ENCODE measurements at places on chromosomes 4 and X.

DNA sequence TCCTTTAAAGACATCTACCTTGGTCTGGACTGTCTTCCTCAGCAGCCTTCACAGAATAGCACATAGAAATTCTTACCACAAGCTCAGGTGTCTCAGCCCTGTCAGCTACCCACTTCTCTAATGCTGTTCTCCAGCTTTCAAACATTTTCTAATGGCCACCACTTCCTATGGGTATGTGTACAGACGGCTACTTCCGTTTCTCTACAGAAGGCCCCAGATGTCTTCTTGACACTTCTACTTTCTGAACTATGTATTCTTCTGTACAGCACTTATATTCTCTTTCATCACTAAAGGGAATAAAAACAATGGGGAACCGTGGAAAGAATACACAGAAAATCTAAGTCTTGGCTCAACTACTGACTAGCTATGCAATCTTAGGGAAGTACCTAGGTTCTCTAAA is 13.3 kb downstream of the OPHN1 start:
- DNase-seq: no peak

GRCh38 chr4:67980512-67980911 is 17.2 kb upstream of the TMPRSS11A start:
- no peak for DNase-seq

DNA sequence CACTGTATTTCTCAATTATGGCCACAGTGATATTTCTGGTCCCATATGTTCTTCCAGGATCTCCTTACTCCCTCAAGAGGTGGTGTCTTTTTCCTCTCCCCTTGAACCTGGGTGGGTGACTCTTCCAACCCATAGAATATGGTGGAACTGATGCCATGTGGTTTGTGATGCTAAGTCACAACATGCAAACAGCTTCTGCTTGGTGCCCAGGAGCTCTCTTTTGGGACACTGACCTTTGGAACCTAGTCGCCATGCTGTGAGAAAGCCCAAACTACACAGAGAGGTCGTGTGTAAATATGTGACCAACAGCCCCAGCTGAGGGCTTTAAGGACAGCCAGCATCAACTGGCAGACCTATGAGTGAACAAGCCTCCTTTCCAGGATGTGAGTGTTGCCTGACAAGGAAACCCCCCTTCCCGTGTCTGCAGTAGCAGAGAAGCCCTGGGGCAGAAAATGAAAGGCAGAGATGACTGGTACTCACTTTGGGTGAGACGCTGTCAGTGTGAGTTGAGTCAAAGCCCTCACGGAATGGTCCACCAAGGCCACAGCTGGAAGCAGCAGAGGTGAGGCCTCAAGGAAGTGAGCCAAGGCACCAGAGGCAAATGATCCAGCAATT is 223.4 kb downstream of the BCOR start:
- DNase-seq: peak; percentile 42

DNA sequence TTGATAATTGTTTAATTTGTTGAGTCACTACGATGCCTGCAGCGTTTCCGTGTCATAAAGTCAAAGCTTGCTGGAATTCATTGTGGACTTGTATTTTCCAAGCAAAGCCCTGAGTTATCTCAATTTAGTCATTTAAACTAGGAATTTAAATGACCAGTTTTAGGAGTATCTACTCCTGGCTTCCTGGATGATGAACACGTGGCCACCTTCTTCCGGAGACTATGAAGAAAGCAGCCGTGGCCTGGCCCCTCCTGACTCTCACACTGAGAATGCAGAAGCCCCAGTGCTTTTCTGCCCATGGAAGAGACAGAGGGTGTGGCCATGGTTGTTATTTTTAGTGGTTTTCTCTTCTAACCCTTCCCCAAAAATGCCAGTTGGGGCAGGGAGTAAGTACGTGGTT is 250.7 kb upstream of the GATB start:
- DNase-seq: no peak

GRCh38 chr4:16952462-16952871 is 54.0 kb upstream of the LDB2 start:
- no peak for DNase-seq

DNA sequence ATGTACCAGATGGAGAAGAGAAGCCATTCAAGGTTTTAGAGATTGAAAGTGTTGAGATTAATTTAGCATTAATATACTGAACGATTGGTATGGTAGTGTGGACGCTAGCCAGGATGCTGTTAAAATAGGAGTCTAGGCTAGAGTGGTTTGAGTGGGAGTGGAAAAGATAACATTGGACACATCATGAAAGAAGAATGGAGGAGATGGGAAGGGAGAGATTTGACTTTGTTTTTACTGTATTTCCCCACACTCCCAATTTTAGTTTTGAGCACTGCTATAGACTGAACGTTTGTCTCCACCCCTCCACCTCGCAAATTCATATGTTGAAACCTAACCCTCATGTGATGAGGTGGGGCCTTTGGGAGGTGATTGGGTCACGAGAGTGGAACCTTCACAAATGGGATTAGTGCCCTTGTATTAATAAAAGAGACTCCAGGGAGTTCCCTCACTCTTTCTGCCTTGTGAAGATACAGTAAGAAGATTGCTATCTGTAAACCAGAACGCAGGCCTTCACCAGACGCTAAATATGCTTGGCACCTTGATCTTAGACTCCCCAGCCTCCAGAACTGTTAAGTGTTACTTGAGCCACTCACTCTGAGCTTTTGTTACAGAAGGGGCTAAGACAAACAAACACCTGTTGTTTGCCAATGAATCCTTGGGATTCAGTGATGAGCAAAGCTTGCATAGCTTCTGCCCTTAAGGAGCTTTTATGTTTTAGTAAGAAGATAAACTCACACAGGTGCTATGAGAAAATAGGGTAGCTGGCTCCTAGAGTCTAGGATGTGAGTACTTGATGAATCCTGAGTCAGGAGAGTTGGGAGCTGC is 25.8 kb downstream of the USP9X start:
- DNase-seq: no peak

DNA sequence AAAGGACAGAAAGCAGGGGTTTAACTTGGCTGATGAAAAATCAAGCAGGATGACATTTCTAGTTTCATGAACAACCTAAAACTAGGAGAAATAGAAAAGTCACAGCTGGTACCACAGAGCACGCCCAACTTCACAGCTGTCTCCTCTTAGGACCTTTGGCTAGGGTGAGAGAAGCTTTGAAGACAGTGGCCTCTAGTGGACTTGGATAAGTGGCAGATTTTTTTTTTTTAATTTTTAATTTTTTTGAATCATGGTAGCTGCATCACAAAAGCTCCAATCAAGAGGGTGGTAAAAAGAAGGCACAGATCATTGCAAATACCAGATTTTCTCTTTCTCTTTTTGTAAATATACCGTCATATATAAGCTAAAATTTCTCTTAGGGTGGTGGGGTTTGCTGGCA is 20.2 kb upstream of the MAP3K15 start:
- no peak for DNase-seq

DNA sequence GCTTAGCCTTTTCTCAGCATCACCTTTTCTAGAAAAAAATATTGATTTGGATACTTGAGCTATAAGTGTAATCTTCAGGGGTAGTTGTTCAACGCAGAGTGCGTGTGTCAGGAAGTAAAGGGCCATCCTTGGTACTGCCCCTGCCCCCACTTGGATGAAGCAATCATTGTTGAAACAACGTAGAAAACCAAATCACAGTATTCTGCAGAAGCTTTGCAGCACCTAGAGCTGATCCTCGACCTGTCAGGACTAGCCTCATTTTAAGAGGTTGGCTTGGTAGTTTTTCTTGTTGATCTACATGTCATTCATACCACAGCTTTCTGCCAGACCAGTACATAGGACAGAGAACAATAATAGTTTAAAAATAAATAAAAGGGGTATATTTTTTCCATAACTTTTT is 65.3 kb upstream of the MYOZ2 start:
- no peak for DNase-seq

DNA sequence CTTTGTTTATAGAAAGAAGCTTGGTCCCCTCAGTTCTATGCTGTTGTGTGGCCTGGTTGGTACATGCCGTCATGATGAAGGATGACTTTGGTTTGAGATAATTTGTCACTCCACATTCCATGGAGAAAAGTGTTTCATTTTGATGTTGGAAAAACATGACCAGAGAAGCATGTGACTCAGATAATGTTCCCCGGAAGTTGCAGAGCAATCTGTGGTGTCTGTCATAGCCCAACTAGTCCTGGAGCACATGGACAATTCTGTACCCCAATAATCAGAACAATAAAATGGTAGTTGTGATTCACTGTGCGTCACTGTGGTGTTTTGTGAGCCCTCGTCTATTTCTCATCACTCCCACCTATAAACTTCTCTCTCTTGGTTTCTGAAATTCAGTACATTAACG is 85.1 kb downstream of the PDK3 start:
- no peak for DNase-seq

- DNase-seq: no peak
Measured at GRCh38 chr4:152516156-152516555, 19.7 kb downstream of the FBXW7 start.

DNA sequence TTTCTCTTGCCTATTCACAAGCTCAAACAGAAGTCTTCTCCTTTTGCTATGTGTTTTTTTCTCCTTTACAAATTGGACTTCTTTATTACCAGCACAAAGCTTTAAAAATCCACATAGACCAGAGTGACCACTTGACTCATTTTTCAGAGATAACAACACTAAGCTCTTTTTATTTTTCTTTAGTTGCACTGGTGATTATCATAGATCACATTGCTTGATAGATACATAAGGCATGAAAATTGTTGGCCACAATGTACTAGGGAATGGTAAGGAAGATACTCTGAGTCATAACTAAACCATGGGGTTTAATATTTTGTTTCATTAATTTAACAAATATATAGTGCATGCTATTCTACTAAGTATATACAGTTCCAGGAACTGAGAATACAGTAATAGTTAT is 159.0 kb downstream of the GASK1B start:
- DNase-seq: no peak

GRCh38 chr4:57162499-57163019 is 52.4 kb upstream of the IGFBP7 start:
- DNase-seq: no peak

- no peak for DNase-seq
Measured at GRCh38 chr4:154529728-154530519, 20.3 kb downstream of the PLRG1 start.

DNA sequence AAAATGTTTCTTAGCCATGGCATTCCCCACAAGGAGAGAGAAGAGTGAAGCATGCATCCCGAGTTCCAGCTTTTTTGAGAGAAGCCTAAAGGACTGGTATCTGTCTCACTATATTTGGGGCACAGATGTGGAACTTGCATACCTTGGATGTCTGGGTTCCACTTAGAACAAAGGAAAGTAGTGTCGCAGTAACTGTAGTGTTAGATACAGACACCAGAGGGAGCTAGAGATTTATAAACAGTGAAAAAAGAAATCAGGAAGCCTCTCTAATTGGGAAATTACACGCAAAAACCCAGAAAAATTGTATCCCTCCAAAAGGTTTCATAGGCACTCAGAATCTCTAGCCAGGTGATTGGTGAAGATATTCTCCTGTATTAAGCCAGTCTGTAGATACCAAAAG is 34.4 kb downstream of the AGTR2 start:
- DNase-seq: no peak

DNA sequence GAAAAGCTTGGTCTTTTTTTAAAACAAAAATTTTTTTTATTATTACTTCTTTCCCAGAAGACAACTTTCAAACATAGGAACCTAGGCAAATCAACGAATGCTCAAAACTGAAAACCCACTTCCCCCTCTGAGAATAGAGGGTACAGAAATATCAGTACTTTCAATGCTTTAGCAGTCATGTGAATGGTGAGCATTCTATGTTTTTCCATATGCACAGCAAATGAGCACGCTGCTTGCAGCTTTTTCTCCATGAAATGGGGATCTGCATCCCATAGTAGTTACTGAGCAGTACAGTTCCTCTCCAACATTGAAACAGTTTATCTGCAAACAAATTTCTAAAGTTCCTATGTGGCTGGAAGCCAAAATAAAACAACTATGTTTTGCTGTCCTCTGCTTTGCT is 108.4 kb upstream of the BMP2K start:
- no peak for DNase-seq

DNA sequence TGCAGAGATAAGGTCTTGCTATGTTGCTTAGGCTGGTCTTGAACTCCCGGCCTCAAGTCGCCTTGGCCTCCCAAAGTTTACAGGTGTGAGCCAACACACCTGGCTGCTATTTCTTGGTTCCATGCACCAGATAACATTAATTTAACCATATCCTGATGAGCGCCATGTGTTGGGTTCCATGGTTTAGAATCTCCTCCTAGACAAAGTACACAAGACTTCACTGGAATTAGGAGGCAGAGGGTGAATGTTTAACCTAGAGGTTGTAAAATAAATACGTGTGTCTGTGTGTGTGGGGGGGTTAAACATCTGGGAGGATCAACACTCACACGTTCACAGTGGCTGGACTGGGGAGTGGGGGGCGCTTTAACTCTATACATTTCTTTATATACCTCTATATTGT is 32.4 kb upstream of the SORCS2 start:
- DNase-seq: no peak

GRCh38 chrX:8851231-8851886 is 50.2 kb upstream of the FAM9A start:
- no peak for DNase-seq

DNA sequence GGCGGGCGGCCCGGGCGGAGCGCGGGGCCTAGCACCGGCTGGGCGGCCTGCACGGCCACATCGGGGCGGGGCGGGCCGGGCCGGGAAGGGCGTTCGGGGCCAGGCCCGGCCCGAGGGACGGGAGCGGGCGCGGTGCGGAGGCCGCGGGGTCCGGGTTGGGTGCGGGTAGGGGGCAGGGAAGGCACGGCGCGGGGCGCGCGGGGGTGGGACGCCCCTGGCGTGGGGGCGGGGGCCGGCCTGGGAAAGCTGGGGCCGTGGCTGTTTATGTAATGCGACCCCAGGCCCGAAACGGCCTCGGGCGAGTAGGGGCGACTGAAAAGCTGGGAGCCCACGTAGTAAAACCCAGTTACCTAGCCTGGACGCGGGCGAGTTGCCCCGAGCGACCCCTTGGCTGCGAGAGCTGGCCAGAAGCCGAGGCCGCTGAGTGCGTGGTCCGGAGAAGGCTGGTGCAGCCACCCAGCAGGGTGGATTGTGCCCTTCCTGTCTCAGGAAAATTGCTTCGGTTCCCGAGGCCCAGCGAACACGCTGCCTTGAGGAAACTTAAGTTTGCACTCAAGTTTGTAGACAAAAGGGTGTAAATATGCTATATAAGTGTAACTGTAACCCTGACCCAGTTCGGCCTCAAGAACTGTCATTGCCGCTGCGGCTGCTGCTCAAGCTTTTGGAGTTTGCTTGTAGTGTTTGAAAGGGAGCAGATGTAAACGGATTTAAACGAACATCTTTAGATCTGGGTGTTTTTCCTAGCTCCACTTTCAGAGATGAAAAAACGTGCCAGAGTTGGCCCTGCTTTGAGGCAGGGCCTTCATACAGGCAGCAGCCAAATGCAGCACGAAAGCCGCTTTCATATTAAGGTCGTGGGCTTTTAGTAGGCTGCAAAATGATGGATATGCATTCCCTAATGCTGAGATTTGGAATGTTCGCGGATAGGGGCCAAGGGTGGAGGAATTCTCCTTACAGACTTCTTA is 674 bp downstream of the SEC24B start:
- no peak for DNase-seq

GRCh38 chr4:82398263-82398662 is 24.5 kb upstream of the HNRNPD start:
- no peak for DNase-seq

DNA sequence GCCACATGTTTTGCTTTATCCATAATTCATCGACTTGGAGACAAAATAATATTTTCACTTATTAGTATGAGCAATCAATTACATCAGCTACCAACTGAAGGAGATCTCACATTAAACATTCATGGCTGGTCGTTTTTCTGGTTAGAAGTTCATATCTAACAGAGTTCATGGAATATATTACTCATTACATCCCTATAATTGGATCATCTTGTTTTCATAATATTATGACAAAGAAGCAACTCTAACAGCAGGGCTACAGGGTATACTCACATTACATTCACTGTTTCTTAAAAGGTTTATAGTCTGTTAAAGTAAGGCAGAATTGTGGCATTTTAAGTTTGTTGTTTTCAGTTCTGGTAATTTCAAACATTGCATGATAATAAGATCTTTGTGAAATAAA is 33.0 kb downstream of the GSTCD start:
- DNase-seq: no peak
